ENCODE measurements at places on chromosomes 7 and 10.

DNA sequence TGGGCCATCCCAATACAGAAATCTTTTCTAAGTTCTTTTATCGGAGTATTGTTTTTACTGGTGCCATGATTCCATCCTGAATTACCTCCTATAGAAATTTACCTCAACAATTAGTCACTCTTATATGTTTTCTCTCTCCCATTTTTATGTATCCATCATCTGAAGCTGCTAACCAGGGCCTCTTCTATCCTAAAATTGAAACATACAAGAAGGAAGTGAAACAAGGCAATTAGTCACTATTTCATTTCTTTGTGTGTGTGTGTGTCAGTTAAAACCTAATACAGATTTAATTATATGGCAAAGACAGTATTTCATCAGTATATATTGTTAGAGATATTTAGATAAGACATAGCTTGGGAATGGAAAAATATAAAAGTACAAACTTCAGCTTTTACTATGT is 148.4 kb upstream of the AHR start:
- no peak for DNase-seq

DNA sequence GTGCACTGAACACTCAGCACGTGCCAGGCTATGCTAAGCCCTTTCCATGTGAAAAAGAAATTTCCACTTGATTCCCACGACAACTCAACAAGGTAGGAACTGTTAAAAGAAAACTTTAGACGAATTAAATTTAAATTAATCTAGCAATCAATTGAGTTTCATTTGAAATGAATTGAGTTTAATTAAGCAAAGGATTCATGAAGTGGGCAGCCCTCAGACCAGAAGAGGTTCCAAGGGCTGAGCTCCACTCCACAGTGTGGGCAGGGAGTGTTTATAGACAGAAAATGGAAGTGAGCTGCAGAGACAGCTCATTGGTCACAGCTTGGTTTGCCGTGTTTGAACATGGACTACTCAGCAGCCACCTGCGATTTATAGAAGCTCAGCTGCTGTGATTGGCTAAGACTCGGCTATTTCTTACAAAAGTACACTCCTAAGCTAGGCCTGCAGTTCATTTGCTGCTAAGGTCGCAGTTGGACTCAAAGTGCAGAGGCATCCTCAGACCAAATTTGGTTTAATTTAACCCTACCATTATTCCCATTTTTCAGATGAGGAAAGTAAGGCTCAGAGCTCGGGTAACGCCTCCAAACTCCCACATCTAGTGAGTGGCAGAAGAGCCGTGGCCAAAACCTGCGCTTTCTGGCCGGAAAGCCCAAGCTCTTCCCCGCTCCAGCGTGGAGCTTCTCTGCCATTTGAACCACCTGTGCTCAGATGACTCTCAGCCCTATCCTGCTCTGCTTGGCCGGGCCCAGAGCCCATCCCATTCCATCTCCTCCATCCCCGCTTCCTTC is 24.9 kb downstream of the CALML3 start:
- no peak for DNase-seq

- DNase-seq, result no peak
Measured at GRCh38 chr10:75094465-75094864, 17.0 kb upstream of the SAMD8 start.

- no peak for DNase-seq
Measured at GRCh38 chr7:45078125-45078681, 10.6 kb downstream of the NACAD start.

DNA sequence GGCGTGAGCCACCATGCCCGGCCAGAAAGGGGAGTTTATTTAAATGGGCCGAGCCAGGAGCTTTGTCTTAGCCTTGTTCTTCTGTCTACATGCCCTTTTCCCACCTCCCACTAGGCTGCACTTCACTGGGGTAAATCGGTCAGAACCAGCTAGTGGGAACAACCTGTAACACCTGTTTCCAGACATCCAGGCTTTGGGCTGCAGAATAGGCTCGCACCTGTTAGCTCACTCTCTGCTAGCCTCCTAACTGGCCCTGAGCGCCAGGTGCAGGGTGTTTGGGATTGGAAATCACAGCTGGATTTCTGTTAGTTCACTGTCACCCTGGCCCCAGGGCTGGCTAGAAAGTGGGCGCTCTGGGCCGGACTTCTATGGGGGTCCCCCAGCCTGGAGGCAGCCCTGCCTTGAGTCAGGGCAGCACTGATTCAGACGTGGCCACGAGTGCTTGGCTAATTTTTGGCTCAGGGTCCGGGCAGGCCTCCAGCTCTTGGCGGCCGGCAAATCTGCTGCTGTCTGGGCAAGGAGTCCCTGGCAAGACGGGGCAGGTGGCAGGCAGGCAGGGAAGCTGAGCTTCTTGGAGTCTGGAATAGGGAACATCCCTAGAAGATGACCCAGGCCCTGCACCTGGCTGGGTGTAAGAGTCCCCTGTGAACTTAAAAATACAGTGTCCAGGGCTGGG is 48.6 kb downstream of the GTF2IRD1 start:
- no peak for DNase-seq

GRCh38 chr10:116237260-116237659 is 35.7 kb downstream of the GFRA1 start:
- no peak for DNase-seq
